Stimulated activated CD4-positive, alpha-beta T cell treated with anti-CD3 and anti-CD28 coated beads, Interleukin-12 subunit alpha, Interleukin-12 subunit beta, amount 100 ng/mL, for 48 hours (primary cell): ENCODE measurements at places on chromosomes 4 and X.

GRCh38 chr4:88820698-88821415 lies 123.2 kb upstream of the NAP1L5 start:
- DNase-seq = no peak

DNA sequence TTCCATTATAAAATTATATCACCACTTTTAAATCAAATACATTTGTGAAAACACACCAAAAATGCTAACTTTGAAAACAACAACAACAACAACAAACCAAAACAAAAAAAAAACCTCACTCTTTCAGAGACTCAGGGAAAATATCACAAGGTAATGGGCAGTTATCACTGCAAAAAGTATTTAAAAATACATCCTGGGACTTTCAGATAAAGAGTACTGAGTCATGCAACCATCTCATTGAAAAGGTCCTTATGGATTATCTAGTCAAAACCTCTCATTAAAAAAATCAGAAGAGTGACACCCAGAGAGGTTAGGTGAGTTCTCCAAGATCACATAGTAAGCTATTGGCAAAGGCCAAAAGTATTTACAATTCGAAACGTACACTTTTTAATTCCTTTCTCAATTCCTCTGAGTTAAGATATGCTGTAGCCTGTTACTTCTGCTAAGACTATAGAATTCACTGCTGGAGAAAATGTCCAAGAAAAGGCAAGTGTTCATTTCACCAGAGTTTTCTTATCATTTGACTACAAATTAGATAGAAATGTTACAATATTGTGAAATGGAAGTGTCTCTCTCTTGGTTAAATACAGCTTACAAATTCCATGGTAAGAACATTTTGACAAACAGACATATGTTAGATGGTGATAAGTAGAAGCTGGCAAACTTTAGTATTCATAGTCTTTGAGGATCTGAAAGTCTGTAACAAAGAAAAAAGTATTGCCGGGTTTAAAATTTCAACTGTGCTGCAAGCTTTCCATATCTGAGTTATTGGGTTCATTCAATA lies 9.3 kb downstream of the STX18 start:
- no peak for DNase-seq

DNA sequence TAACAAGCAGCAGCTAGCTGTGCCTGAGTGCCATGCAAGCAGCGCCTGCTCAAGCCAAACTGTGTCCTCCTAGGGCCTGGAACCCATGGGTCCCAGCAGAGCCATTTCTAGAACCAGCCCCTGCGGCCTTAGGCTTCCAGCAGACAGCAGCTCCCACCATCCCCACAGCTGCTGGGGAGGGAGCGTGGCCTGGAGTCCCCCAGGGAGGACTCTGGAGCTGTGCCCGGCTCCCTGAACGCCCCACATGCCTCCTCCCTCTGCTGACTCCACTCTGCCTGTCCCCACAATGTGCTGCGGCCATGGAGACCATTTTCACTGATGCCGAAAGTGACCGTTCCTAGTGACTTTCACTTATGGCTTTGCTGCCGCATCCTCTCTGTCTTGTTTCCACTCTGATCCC lies 45.9 kb downstream of the GAK start:
- DNase-seq = no peak

- no peak for DNase-seq
Measured at GRCh38 chr4:139582044-139582443, 26.0 kb upstream of the SETD7 start.

GRCh38 chr4:62676962-62677361 lies 1476.8 kb downstream of the ADGRL3 start:
- DNase-seq = no peak

GRCh38 chrX:117838581-117839331 lies 277.9 kb downstream of the KLHL13 start:
- DNase-seq = no peak

- DNase-seq = no peak
Measured at GRCh38 chrX:48578661-48579128, 4.4 kb downstream of the RBM3 start.

- DNase-seq = no peak
Measured at GRCh38 chr4:127249066-127249766, 383.5 kb upstream of the INTU start.

DNA sequence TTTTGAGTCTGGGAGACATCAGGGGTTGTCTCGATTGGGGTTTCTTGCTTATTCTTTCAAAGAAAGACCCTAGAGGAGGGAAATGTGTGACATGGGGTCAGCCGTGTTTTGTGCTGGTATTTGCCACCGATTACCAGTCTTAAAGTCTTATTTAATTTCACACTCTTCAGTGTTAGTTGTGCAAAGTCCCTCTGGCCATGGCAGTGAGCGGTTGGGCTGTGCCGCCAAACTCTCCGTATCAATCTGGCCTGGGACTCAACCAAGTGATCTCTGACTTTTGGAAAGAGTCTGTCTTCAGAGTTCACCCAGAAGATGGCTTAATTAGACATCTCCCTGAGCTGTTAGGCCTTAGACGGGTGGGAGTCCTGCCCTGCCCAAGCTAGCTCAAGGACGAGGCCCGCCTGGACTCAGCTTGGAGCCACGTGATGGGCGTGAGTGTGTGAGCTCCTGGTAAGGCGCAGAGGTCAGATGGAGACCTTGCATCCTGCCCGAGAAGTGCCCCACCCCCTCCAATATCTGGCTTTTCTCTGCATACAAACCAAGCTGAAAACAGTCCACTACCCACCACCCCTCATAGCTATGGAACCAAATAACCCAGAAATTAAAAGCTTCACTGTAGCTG lies 3.8 kb upstream of the PITX2 start:
- DNase-seq = no peak

DNA sequence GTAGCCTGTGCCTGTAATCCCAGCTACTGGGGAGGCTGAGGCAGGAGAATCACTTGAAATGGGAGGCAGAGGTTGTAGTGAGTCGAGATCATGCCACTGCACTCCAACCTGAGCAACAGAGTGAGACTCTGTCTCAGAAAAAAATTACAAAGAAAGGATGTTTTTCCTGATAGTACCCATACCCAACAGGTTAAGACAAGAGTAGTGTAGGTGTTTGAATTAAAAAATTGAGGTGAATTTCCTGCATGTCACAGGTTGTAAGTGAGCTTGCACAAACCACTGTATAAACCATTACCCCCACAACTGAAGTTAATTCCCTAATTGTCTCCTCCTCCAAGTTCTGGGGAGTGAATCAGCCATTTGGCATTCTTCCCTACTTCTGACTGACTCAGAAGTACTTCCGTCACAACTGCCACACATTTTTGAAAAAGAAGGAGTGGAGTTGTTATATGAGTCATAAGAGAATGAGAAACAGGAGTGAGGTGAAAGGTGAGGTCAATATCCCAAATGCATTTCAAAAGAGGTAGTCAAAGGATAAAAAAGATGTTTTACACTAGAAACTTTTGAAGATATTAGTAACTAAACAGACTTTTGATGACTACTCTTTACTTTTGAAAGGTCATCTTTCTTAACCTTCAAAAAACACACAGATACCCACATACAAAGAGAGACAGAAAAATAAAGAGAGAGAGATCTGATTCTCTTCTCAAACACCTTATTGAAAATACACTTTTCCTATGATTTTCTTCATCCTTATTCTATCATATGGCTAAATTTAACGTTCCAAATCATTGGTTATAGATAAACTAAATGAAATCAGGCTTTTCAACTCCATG lies 134.5 kb downstream of the BTC start:
- no peak for DNase-seq

DNA sequence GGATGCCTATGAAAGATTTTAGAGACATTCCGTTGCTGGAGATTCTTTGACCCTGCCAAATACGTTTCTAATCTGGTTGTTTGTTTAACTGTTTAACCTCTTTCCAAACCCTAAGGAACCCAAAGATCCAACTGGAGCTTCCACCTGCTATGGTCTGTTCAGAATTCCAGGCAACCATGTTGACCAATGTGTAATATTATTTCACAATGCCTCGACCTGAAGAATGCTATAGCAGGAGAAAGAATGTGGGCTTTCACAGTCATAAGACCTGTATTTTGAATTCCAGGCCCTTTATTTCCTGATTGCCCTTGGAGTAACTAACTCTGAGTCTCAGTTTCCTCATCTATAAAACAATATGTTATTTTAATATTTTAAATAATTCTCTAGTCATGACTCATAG lies 90.8 kb downstream of the COL25A1 start:
- DNase-seq = no peak

GRCh38 chr4:165580351-165580905 lies 201.6 kb downstream of the CPE start:
- DNase-seq = no peak

- no peak for DNase-seq
Measured at GRCh38 chr4:56870946-56871345, 36.8 kb upstream of the REST start.

DNA sequence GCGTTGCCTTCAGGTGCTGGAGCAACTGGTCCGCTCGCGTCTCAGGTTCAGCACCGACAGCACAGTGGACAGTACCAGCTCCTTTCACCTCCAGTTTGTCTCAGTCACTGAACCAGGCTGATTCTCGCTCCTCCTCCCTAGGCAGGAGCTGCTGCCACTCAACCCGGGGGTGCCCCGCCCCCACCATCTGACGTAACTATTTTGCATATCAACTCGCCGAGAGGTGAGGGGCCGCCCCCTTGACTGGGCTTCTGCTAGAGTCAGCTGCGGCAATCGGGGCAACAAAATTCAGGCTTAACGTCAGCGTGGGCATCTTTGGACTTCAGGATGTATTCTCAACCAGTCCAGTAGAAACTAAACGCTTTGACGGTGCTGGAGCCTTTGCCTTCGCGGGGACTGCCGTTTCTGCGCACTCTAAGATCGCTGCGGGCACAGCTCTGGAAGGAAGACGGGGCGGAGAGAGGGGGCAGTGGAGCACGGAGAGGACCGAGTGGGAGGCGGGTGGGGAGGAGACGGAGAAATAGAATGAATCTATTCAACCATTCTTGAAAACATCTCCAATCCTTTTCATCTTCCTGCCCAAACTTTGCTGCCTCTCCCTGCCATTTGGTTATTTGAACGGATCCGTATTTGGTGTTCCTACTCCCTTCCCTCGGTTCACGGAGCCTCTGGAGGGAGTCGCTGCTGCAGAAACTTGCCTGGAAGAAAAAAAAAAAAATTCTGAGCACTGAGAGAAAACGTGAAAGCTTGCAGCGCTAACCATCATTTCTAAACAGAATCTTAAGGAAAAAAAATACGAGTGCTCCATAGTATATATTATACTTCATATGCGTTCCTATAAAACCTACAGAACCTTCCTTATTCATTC lies at the start of gene FSTL5:
Gene FSTL5, minus strand, starts transcription at position 109 of the 868 bp plus-strand sequence. CDS start 52,604 bp downstream, outside the sequence.
- DNase-seq = peak; percentile 25

GRCh38 chr4:150082241-150082640 lies 4.0 kb downstream of the DCLK2 start:
- no peak for DNase-seq

DNA sequence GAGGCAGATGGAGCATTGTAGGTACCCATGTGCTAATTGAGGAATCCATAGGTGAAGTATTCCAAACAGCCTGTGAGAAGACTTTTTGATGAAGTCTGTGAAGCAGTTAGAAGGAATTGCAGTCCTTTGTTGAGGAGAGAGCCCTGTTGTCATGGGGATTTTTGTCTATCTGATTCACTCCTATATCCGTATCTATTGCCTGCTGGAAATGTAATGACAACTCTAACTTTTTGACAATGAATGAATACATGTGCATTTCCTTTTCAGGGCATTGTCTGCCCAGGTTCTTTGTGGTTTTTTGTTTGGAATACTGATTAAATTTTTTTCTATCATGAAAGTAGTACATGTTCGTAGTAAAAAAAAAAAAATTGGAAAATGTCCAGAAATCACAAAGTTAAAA lies 31.1 kb downstream of the STK32B start:
- DNase-seq = no peak

- no peak for DNase-seq
Measured at GRCh38 chrX:9033989-9034388, at the start of gene FAM9B. Gene FAM9B (minus strand): TSS chrX:9034127. CDS start chrX:9032986, 1,141 bp downstream.

- no peak for DNase-seq
Measured at GRCh38 chrX:8820910-8821527, 19.8 kb upstream of the FAM9A start.

DNA sequence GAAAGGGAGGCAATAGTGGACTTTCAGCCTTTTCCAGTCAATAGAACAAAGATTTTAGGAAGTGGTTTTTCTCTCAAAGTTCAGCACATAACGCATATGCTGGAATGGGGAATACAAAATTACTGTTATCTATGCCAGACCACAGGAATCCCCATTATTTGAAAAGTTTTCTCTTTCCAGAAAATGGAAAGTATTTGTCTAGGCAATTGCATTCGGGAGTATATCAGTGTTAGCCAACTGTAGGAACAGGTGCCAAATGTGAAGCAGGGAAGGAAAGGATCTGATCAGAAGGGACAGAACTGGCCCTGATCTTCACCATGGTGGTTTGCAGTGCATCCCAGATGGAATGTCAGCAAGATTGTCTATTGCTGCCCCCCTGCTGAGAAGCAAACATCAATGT lies 213.6 kb downstream of the CPE start:
- no peak for DNase-seq
